ENCODE measurements at places on chromosomes 11 and 22.

DNA sequence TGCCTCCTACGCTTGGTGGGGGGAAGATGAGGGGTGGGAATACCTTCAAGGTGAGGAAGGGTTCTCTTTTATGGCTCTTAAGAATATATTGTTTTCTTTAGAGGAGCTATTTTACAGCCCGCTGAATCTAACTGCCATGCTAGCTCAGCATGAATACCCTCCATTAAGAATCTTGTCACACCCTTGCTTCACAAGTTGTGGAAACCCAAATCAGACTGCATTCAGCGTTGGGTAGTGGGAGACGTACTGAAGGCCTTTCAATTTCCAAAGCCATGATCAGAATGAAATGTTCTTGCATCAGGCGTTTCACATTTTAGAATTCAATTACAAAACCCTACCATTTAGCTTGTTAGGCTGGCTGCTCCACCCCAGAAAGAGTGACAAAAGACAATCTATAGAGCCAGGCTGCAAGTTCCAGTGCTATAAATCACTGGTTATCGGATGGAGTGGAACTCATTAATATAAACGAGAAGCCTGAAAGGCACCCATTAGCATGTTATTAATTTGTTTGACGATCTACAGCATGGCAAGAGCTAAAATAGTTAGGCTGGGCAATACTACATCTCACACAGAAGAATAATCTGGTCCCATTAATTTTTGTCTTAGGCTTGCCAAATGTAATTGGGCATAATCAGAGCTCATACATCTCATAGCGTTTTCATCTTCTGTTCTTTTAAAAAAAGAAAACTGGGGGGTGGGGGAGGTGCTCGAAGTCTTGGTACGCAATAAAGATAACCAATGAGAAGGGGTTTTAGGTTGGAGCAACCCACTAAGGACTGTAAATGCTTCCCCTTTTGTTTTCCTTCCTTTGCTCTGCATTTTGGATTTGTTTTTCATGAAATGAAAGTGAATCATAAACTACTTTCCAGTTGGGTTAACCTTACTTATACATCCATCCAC, 57.5 kb downstream of the ABTB2 start:
- no peak for DNase-seq

- DNase-seq = no peak
Measured at GRCh38 chr22:24157822-24158135, 23.5 kb upstream of the SUSD2 start.

DNA sequence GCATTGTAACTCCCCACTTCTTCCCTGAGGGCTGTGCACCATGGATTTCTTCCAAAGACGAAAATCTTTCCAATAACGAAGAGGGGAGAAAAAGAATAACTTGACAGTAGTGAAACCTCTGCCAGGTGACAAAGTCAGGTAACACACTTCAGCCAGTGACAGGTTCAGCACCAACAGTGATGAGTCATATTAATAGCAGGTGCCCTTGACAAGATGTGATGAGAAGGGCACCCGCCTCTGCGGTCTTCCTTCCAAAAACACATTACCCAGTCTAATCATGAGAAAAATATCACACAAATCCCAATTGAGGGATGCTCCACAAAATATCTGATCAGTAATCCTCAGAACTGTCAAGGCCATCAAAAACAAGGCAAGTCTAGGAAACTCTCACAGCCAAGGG, 157.8 kb downstream of the EFCAB6 start:
- no peak for DNase-seq

- no peak for DNase-seq
Measured at GRCh38 chr11:80798174-80798573, 1357.3 kb upstream of the TENM4 start.

- no peak for DNase-seq
Measured at GRCh38 chr11:48111891-48112290, 104.7 kb upstream of the OR4B1 start.

DNA sequence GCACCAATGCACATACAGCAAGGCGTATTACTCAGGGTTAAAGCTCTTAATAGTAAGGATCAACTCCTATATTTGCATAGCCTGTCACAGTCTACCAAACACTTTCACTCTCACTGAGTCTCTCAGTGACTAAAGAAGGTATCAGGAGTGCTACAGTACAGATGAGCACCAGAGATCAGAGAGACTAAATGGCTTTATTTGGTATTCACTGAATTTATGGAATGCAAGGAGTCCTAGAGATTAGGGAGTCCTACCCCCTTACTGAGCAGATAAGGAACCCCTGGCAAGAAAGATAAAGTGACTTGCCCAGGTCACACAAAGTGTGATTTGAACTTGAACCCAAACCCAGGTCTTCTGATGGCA, 396.4 kb upstream of the CCDC90B start:
- peak; percentile 95 for DNase-seq

GRCh38 chr22:50535113-50535512, 5.3 kb upstream of the TYMP start:
- DNase-seq = no peak

DNA sequence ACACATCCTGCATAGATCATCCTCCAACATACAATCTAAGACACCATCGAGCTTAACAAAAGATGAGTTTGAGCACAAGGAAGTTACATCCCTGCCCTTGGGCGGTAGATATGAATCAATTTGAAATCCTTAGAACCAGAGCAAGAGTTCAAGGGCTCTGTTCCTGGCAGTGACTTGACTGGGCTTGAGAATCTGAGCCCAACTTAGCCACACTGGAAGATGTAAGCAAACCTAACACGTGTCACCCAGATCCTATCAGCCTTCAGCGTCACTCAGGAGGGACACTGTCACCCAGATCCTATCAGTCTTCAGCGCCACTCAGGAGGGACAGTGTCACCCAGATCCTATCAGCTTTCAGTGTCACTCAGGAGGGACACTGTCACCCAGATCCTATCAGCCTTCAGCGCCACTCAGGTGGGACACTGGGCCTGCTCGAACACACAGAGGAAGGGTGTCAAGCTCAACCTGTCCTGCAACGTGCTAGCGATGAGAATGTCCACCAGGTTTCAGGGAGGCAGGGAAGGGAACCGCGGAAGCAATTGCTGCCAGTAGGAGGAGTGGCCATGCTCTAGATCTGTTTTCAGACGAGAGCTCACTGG, 32.8 kb upstream of the CTSD start:
- DNase-seq = peak; percentile 28

DNA sequence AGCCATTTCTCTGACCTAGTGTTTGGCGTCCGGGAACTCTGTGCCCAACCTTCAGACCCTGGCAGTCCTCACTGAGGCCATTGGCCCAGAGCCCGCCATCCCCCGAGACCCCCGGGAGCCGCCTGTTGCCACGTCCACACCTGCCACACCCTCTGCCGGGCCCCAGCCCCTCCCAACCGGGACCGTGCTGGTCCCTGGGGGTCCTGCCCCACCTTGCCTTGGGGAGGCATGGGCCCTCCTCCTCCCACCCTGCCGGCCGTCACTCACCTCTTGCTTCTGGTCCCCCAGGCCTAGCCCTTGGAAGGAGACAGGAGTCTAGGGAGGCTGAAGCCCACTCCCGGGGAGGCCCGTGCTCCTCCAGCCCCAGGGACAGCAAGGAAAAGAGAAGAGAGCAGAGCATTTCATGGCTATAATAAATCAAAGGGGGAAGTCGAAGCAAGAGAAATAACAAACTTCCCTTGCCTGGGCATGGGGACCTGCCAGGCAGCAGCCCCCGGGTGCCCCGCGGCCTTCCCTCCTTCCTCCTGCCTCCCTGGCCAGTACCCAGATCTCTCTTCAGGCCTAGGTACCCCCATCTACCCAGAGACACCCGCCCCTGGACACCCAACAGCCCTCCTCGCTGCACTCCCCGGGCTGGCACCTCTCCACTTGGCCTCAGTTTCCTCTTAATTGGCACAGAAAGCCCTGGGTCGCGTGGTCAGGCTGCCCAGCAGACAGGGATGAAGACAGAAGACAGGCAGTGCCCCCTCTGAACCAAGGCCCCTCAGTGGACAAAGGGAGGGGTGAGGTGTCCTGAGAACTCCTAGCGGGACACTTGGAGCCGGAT, 13.0 kb upstream of the SLC39A13 start:
- DNase-seq = no peak

DNA sequence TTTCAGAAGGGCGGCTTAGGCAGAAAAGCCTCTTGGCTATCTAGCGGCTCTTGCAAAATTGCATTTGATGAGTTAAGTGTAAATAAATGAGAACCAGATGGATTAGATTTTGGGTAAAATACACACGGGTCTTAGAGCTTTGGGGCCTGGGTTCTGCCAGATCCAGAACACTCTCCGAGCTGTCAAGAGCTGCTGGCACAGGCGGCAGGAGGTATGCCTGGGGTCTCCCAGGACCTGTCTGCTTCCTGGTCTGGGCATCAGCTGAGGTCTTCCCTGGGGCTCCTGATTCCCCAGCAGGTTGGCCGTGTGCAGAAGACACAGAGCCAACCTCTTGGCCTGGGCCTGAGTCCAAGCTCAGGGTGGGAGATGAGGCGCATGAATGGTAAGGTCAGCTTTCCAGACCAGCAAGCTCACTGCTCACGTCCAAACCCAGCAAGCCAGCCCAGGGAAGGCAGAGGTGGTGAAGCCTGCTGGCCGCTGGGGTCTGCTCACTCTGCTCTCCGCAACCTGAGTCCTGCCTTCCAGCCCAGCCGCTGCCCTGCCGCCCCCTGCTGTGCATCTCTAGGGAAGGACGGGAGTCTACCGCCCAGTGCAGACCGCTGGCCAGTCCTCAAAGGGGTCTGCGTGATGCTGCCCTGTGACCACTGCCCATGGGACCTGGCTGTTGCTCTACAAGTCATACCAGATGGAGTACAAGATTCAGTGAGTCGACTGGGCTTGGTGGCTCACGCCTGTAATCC, 44.9 kb downstream of the SCUBE1 start:
- no peak for DNase-seq

- DNase-seq = no peak
Measured at GRCh38 chr22:20154602-20155187, 3.8 kb upstream of the CCDC188 start.

DNA sequence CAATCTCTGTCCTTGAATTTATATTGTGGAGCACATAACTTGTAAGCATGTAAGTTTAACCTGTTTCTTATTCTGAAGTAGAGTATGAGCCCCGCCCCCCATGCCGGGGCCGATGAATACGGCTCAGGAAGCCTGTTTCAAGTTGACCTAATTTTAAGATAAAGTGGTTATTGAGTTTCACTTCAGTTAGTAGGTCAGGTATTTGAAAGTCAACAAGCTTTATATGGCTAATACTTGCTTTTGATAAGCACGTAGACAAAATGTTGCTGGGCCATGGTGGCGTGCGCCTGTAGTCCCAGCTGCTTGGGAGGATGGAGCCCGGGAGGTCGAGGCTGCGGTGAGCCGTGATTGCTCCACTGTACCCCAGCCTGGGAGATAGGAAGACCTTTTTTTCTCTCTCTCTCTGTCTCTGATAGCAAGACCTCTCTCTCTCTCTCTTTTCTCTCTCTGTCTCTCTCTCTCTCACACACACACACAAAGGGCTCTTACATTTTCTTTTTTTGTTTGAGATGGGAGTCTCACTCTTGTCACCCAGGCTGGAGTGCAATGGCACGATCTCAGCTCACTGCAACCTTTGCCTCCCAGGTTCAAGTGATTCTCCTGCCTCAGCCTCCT, 14.4 kb downstream of the YWHAH start:
- no peak for DNase-seq

GRCh38 chr22:48258064-48258701, 1495.7 kb downstream of the TBC1D22A start:
- DNase-seq = no peak

DNA sequence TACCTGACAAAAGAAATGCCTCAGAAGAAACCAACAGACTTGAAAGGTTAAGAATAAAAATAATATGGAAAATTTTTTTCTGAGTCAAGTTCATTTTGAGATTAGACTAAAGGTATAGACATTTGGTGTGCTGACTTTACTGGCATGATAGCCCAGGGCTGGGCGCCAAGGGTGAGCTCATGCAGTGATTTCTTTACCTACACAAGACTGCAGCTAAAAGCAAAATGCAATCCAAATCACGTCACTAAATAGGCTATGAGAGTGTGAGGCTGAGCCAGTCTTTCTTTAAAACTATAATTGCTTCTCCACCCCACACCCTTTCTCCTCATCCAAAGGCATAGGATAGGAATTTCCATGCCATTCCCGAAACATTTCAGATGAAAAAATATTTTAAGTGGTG, 196.5 kb downstream of the FAM76B start:
- no peak for DNase-seq

GRCh38 chr11:117875382-117876058, 938 bp downstream of the FXYD6 start:
- DNase-seq = peak; percentile 79

DNA sequence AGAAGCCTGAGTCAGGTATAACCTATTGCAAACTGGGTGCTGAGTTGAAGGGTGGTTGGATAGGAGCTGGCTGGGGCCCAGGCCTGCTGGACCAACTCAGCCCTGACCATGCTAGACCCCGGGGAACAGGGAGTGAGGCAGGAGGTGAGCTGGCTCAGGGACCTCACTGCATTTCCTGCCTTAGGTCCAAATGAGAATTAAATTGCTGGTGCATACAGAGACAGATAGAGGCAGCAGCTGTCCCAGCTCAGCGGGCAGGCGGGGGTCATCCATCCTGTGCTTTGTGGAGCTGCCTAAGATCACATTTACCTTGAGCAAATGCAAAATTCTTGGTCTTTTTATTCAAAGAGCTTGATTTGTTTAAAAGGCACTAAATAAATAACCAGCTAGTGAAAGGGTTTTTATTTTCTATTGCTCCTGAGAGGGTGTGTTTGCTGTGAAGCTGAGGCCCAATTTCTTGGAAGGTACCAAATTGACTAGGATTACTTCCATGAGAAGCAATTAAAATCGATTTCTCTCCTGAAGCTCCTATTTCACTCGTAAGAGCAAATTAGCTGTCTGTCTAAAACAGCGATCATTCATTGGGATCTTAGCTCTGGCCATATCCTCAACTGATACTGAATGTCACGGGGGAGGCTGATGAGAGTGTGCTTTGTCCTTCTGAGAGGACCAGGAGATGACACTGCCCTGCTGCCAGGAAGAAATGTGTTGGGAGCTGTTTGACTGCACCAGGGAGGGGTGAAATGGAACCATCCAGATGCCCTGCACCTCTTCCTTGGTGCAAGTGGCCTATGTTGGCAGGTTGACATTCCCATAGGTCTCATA, 24.9 kb downstream of the USH1C start:
- peak; percentile 94 for DNase-seq

DNA sequence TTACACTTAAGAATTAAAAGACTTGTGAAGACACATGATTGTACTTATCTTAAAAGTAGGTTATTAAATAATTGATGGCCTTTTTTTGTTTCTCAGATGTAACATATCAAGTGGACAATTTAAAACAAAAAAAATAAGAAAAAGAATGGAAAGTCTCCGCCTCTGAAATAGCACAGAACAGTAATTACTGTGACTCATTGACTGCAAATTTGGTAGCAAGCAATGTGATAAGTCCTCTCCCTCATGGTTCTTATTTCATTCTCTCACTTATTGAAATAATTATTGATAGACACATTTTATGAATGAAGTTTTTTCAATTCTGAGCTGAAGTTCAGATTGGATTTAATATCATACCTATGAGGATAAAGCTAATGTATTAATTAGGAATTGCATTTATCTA, 717.9 kb upstream of the LUZP2 start:
- no peak for DNase-seq

DNA sequence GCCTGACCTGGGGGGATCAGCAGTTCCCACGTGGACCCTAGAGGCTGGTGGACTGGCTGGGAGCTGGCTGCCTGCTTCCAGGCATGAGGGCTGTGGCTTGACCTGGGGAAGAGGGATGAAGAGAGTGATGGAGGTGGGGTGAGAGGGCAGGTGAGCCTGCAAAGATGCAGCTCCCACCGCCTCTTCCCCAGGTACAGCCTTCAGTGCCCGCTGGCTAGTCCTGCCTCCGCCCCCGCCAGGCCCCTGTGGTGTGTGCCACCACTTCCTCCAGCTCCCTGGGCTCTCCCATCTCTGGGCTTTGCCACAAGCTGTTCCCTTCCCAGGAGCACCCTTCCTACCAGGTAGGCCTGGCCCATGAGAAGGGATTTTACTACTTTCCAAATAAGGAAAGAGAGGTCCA, 19.1 kb downstream of the PARVG start:
- no peak for DNase-seq

- DNase-seq = no peak
Measured at GRCh38 chr22:49239264-49240015, 588.2 kb downstream of the BRD1 start.

Data from NCI-H526 (cell line).